Endodermal cell (in vitro differentiated cells): ENCODE measurements at places on chromosomes 3 and 15.
A peak's percentile ranks its signal among the peaks of the same experiment; 100 is the strongest.

DNA sequence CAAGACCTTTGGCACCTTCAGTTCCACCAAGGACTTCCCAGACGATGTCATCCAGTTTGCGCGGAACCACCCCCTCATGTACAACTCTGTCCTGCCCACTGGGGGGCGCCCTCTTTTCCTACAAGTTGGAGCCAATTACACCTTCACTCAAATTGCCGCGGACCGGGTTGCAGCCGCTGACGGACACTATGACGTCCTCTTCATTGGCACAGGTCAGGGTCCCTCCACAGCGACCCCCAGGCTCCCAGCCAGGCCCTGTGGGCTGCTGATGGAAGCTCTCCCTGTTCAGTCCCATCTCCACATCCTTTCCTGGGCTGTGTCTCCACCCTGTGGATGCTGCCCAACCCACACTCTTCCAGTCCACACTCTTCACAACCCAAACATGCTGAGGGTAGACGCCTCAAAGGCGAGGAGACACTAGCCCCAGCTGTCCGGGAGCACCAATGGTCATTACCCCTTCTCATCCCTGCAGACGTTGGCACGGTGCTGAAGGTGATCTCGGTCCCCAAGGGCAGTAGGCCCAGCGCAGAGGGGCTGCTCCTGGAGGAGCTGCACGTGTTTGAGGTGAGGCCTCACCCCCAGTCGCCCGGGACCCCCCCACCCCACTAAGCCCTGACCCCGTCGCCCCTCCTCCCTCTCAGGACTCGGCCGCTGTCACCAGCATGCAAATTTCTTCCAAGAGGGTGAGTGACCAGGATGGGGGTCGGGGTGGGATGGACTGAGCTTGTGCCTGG, 4.3 kb upstream of the LSMEM2 start:
- H3K27ac ChIP-seq: no peak overlapping the region
- H3K4me3 ChIP-seq: peak overlapping the region; percentile 53
- H3K27me3 ChIP-seq: peaks cover 39% of the 10 kb centered on the region
- H3K36me3 ChIP-seq: no peaks in the 10 kb centered on the region

DNA sequence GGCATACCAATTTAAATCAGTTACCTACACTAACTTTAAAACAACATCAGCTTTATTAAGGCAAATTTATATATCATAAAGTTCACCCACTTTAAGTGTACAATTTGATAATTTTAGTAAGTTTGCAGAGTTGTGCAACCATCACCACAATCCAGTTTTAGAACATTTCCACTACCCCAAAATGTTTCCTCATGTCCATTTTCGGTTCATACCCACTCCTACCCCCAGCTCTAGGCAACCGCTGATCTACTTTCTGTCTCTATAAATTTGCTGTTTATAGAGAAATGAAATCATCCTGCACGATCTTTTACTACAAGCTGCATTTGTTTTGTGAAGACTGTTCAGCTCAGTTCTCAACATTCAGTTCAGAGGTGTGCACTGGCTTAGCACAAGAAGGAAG, 31.5 kb upstream of the FAM81A start:
- H3K27me3 ChIP-seq: no peaks in the 10 kb centered on the region
- H3K4me3 ChIP-seq: no peak overlapping the region
- H3K27ac ChIP-seq: no peak overlapping the region
- no peaks in the 10 kb centered on the region for H3K4me1 ChIP-seq
- H3K36me3 ChIP-seq: no peaks in the 10 kb centered on the region

DNA sequence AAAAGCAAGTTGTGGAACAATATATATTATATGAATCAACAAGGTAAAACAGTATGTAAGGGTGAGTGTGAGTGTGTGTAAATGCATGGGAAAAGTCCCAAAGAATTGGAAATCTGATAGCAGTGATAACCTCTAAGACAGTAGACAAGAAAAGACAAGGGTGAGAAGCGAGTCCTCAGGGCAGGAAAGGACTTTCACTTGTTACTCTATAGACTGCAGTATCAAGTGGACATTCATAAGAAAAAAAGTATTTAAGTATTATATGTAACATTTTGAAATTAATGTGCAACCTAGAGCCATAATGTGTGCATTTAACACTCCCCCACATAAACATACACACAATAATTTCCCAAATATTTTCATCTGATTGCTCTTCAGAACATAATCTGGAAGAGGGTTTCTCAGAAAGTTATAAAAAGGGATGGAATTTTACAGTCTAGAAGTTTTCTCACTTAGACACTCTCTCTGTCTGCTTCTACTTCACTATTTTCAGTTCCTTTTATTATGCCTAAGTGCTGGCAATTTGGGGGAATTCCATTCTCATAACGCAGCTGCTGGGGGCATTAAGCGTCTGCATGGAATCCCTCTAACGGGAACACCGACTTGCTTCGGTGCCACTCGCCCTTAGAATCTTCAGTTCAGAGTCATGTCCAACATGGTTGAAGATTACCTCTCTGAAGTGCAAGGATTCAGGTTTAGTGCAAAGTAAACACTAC, 50.0 kb upstream of the CDIN1 start:
- no peak overlapping the region for H3K27ac ChIP-seq
- no peaks in the 10 kb centered on the region for H3K36me3 ChIP-seq
- no peaks in the 10 kb centered on the region for H3K27me3 ChIP-seq
- H3K4me1 ChIP-seq: no peaks in the 10 kb centered on the region

GRCh38 chr15:66592505-66593218, 26.9 kb upstream of the LCTL start:
- H3K4me1 ChIP-seq: peaks cover 22% of the 10 kb centered on the region
- no peaks in the 10 kb centered on the region for H3K27me3 ChIP-seq
- peak overlapping the region; percentile 52 for H3K4me3 ChIP-seq
- peak; percentile 89 for DNase-seq
- H3K36me3 ChIP-seq: no peaks in the 10 kb centered on the region
- no peak overlapping the region for H3K27ac ChIP-seq
